Omental fat pad (tissue), 4 donors: ENCODE measurements at places on chromosomes 13 and 19. TPM values are rescaled to one million over a fixed set of nuclear protein-coding genes. Genes with fewer than 3 reads are reported as not detected.

DNA sequence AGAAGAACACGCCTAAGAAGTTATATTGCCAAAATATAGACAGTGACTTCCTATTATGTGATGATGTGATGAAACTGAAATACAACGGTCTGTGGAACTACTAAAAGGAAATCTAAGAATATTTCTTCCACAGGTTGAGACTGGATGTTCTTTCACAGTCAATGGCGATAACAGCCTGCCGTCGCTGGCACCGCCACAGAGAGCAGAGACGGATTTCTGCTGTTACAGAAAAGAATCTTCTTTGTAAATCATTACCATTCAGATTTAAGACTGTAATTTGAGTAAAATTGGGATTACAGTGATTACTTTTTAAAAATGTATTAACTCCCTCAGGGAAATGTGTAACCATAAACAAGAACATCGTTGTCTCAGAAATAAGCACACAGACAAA lies 100.8 kb downstream of the TUBGCP3 start:
- DNase-seq: no peak

- DNase-seq: no peak
Measured at GRCh38 chr13:46369506-46370277, 17.4 kb downstream of the RUBCNL start.

GRCh38 chr13:61045251-61045650 lies 370.4 kb downstream of the PCDH20 start:
- DNase-seq: no peak

DNA sequence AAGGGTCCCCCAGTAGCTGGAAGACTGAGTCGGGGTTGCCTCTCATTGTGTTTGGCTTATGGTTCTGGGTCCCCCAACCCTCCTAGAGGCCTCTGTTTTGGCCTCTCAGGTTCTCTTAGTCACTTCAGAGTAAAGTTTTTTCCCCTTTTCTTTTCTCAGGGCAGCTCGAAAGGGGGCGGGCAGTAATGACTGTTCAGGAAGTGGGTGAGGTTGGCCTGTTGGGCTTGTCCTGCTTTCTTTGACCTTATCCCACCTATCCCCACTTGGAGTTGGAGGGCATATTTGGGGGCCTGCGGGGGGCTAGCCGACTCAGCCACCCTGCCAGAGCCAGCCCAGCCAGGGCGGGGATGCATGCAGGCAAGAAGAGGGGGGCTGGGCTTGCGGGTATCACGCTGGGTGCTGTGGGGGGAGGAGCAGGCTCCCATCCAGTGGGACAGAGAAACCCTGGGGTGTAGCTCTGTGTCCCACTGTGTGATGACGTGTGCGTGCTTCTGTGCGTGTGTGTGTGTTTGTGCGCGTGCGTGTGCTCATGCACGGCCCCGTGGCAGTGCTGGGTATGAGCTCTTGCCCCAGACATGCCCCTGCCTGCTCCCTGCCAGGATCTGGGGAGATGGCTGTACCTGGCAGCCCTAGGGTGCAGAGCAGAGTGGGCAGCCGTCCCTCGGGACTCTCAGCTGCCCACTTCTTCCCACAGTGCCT lies 1.4 kb downstream of the CIC start:
- DNase-seq: no peak

- DNase-seq: no peak
Measured at GRCh38 chr19:13207237-13207845, 57.1 kb downstream of the IER2 start.

DNA sequence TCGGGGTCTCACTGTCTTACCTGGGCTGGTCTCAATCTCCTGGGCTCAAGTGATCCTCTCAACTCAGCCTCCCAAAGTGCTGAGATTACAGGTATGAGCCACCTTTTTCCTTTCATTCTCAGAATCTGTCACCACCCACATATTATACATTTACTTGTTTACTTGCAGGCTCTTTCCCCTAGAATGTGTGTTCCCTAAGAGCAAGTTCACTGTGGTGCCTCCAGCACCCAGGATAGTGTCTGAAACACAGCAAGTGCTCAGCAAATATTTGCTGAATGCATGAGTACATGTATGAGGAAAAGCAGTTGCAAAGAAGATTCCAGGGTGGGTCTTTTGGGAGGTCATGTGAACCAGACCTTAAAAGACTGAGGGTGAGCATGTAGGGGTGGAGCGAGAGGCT lies 96.8 kb downstream of the RGCC start:
- no peak for DNase-seq

DNA sequence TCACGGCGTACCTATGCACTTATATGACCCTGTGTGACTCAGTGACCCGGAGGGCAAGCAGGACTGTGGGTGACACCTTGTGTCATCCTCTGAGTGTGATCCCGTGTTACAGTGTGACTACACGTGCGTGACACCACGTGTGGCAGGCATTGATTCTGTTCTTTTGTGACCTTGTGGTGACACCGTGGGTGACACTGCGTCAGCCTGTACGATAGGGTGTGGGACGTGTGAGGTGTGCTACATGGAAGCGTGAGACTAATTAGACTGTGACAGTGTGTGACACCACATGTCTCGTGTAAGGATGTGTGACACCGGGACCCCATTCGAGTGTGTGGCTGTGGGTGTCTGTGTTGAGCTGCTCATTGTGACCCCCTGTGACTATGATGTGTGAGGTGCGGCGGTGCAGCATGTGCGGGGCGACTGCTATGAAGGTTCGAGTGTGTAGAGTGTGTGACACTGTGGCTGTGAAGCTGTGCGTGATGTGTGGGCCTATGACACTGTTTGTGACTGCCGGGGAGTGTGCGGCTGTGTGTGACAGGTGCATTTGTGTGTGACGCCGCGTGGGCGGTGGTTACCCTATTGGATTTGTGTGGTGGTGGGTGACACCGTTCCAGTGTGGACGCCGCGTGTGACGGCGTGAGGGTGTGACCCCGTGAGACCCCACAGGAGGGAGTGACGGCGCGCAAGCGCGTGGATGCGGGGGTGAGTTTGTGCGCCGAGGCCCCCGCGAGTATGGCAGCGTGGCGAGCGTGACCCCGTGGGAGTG lies 399 bp upstream of the SPTBN4 start:
- peak; percentile 42 for DNase-seq

DNA sequence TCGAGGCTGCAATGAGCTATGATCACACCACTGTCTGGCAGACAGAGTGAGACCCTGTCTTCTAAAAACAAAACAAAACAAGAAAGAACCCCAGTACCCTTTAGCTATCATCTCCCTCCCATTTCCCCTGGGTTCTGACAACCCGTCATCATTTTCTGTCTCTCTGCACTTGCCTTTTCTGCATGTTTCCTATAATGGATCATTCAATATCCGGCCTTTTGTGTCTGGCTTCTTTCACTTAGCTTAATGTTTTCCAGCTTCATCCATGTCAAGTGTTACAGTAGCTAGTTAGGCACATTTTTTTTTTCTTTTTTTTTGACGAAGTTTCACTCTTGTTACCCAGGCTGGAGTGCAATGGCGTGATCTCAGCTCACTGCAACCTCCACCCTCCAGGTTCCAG lies 16.5 kb downstream of the AP2S1 start:
- DNase-seq: no peak

NFIX gene
- total RNA-seq: 46.5 TPM

SRRM5 gene
- total RNA-seq: 0.46 TPM

CEACAM7 gene
- total RNA-seq: not detected

LATS2 gene
- total RNA-seq: 27.6 TPM
